H9 (cell line): ENCODE measurements at places on chromosomes 11 and 22.

GRCh38 chr22:48707763-48708557 lies 1119.7 kb downstream of the BRD1 start:
- no peak for DNase-seq

- DNase-seq = peak; percentile 23
Observed at GRCh38 chr22:49015459-49015858, 812.2 kb downstream of the BRD1 start.

DNA sequence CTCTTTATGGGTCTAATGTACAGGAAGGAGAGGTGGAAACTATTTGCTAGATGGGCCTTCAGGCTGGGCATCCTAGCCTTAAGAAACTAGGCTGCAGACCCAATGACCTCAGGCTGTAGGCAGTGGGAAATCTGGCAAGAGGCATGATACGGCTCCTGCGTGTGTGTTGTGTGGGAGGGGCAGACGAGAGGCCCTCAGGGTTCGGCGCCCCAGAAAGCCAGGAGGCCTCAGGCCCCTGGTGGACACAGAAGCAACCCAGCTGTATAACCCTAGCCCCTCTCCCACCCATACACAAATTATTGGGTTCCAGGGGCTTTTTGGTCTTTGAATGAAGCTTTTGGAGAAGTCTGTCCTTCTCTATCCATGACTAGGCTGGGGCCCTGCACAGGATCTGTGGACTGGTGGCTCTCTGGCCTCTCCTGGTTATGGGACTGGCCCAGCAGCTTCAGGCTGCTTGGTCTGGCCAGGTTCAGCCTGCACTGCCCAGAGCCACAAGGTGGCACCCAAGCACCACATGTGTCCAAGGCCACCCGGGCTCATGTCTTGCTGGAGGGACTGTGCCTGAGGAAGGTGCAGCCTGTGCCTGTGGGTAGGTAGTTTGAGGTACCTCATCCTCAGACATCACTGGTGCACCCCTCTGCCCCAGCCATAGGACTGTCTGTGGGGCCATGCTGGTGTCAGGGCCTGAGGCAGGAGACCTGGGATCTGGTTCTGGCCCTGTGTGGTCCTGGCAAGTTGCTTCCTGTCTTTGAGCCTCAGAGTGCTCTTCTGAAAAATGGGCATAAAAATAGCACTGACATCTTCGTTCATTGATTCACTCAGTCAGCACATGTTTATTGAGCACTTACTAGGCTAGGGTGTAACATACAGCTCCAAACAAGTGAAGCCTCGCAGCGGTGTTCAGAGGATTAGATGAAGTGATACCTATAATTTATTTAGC lies 87.5 kb downstream of the RRM1 start:
- peak; percentile 84 for DNase-seq

GRCh38 chr22:37701141-37701786 lies 4.4 kb downstream of the TRIOBP start:
- no peak for DNase-seq

DNA sequence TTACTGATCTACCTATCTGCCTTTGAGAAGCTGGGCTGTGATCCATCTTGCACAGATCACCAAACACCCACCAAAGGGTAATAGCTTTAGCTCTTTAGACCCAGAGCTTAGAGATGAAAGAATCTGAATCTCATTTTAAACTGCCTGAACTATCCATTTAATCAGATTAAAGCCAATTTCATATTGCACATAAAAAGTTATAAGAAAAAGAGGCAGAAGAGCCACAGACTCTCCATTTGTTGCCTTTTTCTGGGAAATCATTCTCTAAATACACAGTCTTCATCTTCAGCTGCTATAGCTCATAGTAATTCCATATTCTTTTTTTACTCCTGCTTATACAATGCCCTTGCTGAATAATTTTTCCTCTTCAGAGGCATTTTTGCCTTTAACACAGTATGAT lies 271.2 kb downstream of the DLG2 start:
- DNase-seq = no peak
